ENCODE measurements at places on chromosomes 5 and 9.

- no peak for DNase-seq
Measured at GRCh38 chr5:116923344-116923743, 348.7 kb upstream of the SEMA6A start.

- no peak for DNase-seq
Measured at GRCh38 chr5:111133436-111133751, 41.2 kb downstream of the WDR36 start.

DNA sequence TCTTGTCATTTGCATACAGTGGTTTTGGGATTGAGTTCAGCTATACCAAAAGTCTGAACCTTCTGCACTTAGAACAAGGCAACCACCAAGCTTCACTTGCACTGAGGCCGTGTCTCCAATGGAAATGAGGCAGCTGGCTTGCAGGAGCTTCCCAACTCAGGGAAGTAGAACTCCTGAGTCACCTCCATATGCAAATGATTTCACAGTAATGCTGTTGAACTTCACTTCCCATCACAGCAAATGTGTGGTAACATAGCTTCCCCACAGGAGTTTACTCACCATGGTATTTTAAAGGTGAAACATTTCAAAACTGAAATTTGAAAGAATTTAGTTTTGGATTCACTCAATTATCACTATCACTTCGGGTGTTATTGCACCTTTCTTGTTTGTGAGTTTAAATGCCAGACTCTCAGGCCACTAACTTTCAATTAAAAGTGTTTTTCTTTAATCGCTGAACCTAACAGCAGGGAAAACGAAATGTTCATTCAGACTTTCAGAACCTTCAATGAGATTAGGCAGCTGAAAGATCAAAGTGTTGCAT is 9.0 kb downstream of the CD274 start:
- no peak for DNase-seq

- DNase-seq = no peak
Measured at GRCh38 chr5:131107128-131107527, 57.9 kb downstream of the HINT1 start.

GRCh38 chr5:109812698-109813097 is 123.0 kb downstream of the MAN2A1 start:
- DNase-seq = no peak

DNA sequence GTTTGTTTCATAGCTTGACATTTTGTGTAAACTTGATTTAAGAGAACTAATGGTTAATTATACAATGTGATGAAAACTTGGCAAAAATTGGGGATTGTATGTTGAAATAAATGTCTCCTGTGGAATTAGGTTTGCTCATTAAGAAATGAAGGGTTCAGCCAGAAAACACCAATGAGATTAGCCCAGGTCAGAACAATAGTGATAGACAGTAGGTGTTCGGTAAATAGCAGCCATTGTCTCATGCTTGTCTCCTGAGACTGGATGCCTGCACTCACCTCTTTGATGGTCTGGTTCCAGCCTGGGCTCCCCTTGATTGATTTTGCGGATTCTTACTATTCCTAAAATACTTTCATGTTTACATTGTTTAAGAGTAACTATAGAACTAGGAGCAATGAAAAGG is 135.5 kb downstream of the FBN2 start:
- no peak for DNase-seq

GRCh38 chr5:72063219-72063819 is 44.0 kb upstream of the MAP1B start:
- DNase-seq = no peak

DNA sequence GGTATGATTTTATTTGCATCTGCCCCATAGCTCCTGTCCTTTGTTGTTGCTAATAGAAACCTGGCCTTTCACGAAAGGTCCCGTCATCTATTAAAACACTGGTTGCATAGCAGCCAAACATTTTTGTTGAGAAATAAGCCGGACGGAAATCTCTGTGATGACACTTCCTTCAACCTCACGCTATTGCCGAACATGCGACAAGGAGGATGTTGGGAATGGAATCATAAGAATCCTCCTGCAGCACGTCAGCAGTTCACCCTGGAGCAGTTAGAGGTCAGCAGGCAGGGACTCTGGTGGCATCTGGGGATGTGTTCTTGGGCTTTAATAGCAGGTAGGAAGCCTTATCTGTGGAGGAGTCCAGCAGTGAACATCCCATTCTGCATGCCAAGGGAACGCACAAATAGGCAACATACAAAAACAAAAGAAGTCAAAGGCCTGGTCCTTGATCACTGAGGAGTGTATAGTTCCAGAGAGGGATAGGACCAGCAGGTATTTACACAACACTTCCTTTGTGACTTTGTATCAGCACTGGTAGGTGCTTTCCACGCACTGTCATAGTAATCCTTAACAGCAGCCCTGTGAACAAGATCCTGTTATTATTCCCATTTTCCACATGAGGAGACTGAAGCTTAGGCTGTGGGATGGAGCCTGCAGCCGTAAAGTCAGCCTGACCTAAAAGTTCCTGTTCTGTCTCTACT is 33.4 kb downstream of the ARHGAP26 start:
- no peak for DNase-seq

DNA sequence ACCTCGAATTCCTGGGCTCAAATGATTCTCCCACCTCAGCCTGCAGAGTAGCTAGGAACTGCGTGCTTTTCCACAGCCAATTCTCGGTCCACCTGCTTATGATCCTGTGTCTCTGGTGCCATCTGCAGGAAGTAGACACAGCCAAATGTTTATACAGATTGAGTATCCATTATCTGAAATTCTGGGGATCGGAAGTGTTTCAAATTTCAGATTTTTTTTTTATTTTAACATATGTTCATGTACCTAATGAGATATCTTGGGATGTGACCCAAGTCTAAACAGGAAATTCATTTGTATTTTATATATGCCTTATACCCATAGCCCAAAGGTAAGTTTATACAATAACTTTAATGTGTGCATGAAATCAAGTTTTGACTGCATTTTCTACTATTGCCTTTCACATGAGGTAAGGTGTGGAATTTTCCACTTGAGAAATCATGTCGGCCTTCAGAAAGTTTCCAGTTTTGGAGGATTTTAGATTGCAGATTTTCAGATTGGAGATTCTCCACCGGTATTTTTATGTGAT is 89.5 kb downstream of the ESM1 start:
- DNase-seq = no peak

- DNase-seq = no peak
Measured at GRCh38 chr5:123207081-123207537, 118.1 kb downstream of the PRDM6 start.

DNA sequence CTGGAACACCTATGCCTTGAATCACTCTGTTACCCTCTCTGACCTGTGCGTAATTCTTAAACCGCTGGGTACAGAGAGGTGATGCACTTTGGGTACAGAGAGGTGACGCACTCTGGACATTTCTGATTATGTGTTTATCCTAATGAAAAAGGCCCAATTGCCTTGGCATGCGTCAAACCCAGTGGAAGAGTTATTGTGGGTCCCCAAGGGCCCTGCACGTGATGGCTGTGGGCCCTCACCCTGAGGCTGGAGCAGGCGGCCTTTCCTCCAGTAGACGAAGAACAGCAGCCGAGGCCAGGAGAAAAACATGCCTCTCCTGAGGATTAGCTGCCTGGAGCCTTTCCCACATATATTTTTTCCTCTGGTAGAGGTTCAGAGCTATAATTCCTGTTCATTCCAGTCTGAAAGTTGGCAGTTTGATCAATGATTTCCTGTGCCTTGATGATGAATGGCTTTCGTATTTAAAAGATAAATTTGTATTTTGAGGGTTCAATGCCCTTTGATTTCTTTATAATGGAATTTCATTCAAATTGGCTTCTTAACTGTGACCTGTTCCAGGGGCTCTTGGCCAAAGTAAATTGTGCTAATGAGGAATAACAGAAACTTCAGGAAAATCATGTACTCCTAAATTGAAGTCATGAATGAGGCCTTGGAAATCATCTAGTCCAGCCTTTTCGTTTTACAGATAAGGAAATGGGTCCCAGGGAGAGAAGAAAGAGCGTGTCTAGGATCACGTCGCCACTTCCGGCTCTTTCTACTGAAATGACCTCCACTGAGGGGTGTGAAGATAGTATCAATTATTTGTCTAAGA is 22.8 kb downstream of the ACER2 start:
- DNase-seq = no peak

DNA sequence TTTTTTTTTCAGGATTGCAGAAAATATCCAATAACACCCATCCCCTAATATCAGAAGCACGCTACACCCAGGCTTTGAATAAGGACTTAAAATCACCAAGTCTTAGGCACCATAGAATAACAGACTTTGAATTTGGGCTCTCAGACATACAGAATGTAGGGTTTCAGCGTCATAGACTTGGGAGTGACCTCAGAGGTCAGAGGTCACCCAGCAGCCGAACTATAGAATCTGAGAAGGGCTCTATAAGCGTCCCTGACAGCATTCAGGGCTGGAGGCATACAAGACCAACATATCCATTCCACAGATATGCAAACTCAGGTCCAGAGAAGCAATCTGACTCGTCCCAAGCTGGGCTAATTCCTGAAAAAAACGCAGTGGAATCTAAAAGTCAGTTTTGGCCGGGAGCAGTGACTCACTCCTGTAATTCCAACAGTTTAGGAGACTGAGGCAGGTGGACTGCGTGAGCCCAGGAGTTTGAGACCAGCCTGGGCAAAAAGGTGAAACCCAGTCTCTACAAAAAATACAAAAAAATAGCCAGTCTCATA is 34.7 kb downstream of the SLC6A7 start:
- no peak for DNase-seq

- no peak for DNase-seq
Measured at GRCh38 chr5:173464813-173465212, 136.6 kb upstream of the STC2 start.

- DNase-seq = no peak
Measured at GRCh38 chr9:95940265-95940664, 64.8 kb downstream of the ERCC6L2 start.

DNA sequence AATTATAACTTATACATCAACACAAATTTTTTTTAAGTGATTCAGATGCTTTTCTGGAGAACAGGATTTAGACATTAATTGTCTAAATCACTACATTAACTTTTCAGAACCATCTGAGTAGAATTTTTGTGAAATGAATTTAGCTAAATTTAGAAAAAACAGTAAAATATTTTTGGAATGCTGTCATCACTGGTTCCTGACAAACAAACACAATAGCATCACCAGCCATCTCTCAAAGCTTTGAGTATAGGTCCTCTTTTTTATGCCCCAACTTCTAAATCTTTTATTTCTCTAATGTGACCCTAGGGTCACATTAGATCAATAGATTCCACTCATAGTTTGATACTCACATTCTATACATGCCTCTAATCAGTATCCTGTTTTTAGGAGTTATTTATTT is 104.6 kb downstream of the PRR16 start:
- DNase-seq = no peak

DNA sequence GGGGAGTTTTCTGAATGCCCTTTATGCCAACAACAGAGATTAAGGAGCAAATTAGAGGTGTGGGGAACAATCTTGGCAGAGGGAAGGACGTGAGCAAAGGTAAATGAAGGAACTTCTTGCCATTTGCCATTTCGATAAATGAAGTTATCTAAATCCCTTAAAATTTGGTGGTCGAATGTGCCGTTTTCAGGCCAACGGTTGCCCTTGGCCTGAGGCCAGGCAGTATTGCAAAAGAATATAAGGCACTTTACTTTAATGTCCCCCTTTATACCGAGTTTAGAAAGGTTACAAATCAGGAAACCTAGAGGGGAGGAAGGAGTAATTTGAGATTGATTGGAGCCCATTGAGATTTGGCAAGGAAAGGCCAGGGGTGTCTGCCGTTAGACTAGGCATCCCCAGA is 26.3 kb downstream of the C9orf50 start:
- DNase-seq = no peak

- no peak for DNase-seq
Measured at GRCh38 chr5:58208674-58209073, 251.2 kb downstream of the PLK2 start.

GRCh38 chr9:104094534-104095015 is 466 bp downstream of the SMC2 start:
- no peak for DNase-seq

GRCh38 chr9:114143234-114143633 is 12.1 kb upstream of the COL27A1 start:
- no peak for DNase-seq

DNA sequence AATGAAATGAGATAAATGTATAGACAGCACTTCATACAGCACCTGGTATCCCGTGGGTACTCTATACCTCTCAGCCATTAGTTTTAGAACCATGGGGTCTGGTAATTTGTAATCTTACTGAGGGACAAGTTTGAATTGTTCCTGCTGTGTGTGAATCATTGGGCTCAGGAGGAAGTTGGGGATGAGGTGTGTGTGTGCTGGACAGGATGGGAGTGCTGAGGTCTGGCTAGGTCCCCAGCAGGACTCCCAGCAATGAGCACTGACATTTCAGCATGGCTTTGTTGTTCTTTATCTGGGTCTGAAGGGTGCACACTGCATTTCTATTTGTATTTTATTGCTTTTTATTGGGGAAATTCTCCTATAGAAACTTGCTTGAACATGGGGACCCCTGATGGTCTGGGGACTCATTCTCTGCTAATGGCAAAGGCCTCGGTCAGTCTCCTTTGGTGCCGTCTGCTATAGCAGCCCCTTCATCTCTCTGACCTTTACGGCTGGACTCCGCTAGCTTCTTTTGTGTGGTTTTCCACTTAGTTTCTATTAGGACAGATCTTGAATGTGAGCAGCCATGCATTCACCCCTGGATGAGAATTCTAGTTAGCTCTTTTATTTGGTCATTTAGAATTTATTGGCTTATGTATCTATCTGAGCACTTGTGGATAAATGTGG is 98.1 kb downstream of the SREK1 start:
- no peak for DNase-seq

- no peak for DNase-seq
Measured at GRCh38 chr5:2904956-2905355, 153.5 kb upstream of the IRX2 start.

DNA sequence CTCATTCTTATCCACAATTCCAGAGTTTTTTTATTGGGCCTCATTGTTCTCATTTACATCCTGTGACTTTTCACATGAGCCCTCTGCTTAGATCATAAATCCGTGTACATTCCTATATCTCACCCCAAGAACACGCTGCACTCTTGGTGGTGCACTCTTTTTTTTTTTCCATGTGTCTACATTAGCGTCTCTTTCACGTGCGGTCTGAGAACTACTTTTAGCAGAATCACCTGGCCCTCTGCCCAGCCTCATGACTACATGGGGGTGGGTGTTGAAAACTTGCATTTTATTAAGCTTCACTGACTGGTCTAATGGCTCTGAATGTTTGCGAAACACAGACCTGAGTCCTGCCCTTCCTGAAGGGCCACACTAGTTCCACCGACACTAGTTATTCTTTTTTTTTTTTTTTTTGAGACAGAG is 18.6 kb downstream of the C9orf57 start:
- no peak for DNase-seq

GRCh38 chr9:96343515-96344360 is 39.8 kb downstream of the SLC35D2 start:
- no peak for DNase-seq
